ENCODE measurements at places on chromosomes 5 and 9.

GRCh38 chr5:111930905-111931461, 174.0 kb upstream of the NREP start:
- no peak for DNase-seq

DNA sequence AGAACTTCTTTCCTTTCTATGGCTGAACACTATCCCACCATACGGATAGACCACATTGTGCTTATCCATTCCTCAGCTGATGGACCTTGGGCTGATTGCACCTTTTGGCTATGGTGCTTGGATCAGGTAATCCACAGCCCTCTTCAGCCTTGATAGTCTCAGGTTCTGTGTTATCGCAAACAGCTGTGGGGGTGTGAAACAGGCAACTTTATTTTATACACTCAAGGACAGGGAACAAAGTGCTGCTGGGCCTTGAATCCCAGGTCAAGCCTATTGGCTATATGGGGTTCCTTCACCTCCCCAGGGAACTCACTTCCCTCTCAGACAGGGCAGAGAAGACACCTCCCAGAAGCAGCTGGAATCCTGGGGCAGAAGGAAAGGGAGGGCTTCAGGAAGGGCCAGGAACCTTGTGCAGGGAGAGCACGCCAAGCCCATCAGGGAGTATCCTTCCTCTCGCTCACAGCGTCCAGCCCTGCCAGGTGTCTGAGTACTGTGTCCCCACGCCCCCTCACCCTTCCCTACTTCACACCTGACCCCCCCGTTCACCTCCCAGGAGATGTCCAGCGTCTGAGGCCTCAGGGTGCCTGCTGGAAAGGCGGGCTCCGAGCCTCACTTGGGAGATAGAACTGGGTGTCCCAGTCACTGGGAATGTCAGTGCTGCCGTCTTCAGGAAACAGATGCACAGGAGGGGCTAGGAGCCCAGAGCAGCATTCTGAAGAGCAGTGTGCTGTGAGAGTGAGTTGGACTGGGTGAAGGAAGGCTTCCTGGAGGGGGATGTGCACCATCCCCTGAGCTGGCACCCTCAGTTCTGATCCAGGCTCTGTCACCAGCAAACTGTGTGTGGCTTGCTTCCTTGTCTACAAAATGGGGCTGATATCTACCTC, 32.8 kb downstream of the AFAP1L1 start:
- DNase-seq = no peak

DNA sequence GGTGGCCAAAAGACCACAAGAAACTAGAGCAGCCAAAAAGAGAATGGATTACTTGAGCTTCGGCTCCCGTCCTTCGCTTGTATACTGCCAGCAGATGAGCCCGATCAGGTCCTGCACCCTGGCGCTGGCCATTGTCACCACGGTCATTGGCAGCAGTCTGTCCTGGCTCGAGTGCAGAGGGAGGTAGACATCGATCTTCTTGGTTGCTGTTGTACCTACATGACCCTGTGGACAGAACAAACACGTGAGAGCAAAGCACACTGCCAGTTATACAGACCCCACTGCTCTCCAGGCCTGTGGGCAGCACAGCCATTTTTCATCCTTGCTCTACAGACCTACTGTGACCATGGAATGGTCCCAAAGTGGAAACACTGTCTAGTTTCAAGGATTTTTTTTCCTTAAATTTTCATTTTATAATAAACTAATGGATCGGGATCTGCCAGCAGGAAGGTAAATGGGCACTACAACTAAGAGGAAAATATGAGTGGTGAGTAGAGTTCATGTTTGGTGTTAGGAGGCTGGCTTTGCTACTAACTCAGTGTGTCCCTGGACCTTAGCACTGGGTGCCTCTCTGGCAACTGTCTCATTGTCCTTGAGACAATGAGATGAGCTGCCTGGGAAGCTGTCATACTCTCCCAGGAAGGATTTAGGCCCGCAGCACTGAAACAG, 121.4 kb downstream of the MAPKAP1 start:
- no peak for DNase-seq

DNA sequence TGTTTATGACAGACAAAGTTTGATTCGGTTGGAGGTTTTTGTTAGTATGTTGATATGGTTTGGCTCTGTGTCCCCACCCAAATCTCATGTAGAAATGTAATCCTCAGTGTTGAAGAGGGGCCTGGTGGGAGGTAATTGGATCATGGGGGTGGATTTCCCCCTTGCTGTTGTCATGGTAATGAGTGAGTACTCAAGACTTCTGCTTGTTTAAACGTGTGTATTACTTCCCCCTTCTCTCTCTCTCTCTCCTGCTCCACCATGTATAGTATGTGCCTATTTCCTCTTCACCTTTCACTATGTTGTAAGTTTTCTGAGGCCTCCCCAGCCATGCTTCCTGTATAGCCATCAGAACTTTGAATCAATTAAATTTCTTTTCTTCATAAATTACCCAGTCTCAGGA, 415.1 kb downstream of the HCN1 start:
- no peak for DNase-seq

GRCh38 chr9:112050544-112051475, 124.3 kb downstream of the SUSD1 start:
- DNase-seq = no peak

- DNase-seq = no peak
These were observed 165.1 kb downstream of the RNF180 start for GRCh38 chr5:64330728-64331231.

GRCh38 chr5:59943452-59944113, 50.1 kb upstream of the PDE4D start:
- DNase-seq = no peak

GRCh38 chr9:89457376-89457855, 40.5 kb downstream of the SEMA4D start:
- DNase-seq = no peak

Data from NCI-H526 treated with DMSO at 0.1 percent for 48 hours (cell line).